Aorta (tissue), 5 donors: ENCODE measurements at places on chromosomes 12 and 14. TPM values are rescaled to one million over a fixed set of nuclear protein-coding genes. Genes with fewer than 3 reads are reported as not detected.

- peaks cover 2% of the 10 kb centered on the region for H3K36me3 ChIP-seq
- no peak overlapping the region for H3K4me3 ChIP-seq
- no peak for DNase-seq
- H3K27ac ChIP-seq, result no peak overlapping the region
- H3K4me1 ChIP-seq, result no peaks in the 10 kb centered on the region
Observed at GRCh38 chr12:57272337-57273151, 21.6 kb upstream of the STAC3 start.

The CAPZA3 gene
- not detected for total RNA-seq

The SERPINA9 gene
- total RNA-seq, result not detected

GRCh38 chr14:89844508-89844907 is 110.0 kb downstream of the EFCAB11 start:
- H3K36me3 ChIP-seq, result no peaks in the 10 kb centered on the region
- no peak overlapping the region for H3K27ac ChIP-seq
- no peak overlapping the region for H3K4me3 ChIP-seq
- H3K4me1 ChIP-seq, result no peaks in the 10 kb centered on the region
- H3K27me3 ChIP-seq, result no peaks in the 10 kb centered on the region

GRCh38 chr14:83019744-83020414 is 1486.2 kb upstream of the SEL1L start:
- H3K4me1 ChIP-seq, result no peaks in the 10 kb centered on the region
- H3K4me3 ChIP-seq, result no peak overlapping the region

DNA sequence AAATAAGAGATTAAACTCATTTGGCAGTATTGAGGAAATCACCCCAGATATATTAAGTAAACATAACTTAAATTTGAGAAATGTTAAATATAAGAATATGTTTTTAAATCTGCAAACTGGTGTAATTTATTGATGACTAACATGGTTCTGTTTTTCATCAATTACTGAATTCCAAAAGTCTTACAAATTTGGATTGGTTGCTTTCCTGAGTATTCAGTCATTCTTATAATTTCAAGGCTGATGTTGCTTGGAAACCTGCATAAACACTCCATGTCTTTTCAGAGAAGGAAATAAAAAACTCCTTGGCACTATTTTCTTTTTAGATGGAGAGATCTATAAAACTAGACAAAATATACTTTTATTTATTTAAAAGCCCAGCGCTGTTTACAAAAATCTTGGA is 71.7 kb downstream of the NOVA1 start:
- no peaks in the 10 kb centered on the region for H3K27me3 ChIP-seq
- H3K4me1 ChIP-seq, result peaks cover 4% of the 10 kb centered on the region
- no peak overlapping the region for H3K27ac ChIP-seq
- DNase-seq, result no peak
- no peaks in the 10 kb centered on the region for H3K36me3 ChIP-seq
